ENCODE measurements at places on chromosomes 3 and 15.

DNA sequence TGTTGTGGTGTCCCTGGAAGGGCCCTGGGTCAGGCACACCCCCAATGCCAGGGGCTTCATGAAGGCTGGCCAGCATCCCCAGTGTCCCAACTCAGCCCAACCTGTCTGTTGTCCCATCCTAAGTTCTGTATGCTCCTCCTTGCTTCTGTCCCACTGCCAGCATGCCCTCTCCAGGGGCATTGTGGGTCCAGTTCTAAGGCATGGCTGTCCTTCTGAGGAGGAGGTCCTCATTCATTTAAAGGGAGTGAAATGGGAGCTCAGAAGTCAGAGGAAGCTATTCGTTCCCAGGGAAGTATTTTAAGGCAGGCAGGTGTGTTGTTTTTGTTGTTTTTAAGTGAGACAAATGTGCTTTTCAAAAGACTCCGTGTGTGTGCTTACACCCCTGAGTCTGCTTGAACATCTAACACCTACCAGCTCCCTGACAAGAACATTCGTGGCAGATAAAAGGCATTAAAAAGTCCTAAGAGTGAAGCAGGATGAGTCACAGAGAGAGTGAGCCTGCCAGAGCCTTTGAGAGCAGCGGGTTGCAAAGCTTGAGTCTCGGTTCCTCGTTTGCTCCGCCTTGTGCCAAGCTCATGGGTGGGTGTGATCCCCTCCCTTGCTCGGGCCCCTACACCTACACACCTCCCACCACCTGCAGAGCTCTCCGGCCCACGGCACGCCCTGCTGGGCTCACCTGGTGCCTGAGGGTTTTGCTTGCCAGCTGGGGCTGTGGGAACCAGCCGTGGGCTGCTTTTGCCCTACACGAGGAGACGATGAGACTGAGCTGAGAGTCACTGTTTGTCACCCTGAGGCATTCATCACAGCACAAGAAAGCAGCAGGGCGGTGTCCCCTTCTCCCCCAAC lies 183.4 kb upstream of the TOPAZ1 start:
- peak; percentile 50 for DNase-seq

- no peak for DNase-seq
Observed at GRCh38 chr15:31373970-31374369, 47.3 kb downstream of the KLF13 start.

GRCh38 chr3:178295292-178295912 lies 240.8 kb upstream of the KCNMB2 start:
- DNase-seq: no peak

GRCh38 chr15:68488290-68488689 lies 56.3 kb upstream of the ITGA11 start:
- no peak for DNase-seq

GRCh38 chr3:43338295-43338694 lies 52.0 kb downstream of the SNRK start:
- no peak for DNase-seq

GRCh38 chr3:110343945-110344344 lies 727.7 kb upstream of the NECTIN3 start:
- no peak for DNase-seq

DNA sequence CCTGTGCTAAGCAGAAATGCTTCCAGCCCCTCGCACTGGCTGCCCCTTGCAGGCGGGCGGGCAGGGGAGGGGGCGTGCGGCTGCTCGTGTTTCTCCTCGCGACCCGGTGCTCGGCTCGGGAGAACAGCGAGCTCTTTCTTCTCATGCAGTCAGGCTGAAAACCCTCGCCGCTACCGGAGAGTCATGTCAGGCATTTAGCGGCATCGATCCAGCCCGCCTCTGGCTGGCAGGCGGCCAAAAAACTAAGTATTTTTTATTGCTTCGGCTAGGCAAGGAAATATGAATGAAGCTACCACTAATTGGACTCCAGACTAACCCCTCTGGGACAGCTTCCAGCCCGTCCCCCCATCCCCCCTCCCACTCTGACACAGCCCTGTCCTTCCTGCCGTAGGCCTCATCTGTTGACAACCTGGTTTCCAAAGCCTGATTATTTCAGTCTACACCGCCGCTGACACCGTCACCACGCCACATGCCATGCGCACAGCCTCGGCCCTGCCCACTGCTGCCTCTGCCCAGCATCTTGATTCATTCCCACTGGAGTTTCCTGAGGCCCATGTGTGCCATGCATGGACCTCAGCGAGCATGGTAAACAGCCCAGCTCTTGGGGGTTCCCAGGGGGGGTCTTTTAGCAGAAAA lies 35.3 kb downstream of the TLE3 start:
- DNase-seq: peak; percentile 82

DNA sequence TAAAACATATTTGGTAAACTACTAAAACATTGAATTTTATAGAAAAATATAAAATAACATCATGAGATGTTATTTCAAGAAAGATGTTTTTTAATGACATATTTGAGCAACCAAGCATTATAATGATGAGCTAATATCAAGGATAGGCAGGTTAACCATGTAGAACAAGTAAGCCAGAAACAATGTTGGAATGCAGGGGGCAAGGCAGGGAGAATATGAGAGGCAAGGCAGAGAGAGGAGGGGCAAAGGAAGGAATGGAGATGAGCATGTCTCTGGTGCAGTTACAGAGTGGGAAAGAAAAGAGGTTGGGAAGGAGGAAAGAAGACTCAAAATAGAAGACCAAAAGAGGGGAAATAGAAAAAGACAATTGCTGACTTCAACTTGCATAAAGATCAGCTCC lies 390.4 kb downstream of the MCTP2 start:
- no peak for DNase-seq

DNA sequence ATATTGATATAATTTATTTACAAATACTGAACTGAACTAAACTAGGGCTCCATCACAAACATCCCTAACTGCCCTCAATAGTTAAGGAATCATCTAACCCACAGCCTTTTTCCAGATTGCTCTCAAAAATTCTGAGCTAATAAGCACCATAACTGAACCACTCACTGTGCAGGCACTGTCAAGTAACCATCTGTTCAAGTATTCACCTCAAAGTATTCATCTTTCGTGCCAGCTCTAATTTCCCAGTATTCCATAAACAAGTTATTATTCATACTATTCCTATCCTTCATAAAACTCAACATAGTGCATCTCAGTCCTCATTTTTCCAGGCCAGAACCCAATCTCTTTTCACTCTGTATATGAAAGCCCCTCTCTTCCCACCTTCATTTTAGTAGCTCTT lies 41.1 kb downstream of the THBS1 start:
- DNase-seq: no peak

- no peak for DNase-seq
Observed at GRCh38 chr15:25684521-25685431, 178.4 kb downstream of the ATP10A start.

DNA sequence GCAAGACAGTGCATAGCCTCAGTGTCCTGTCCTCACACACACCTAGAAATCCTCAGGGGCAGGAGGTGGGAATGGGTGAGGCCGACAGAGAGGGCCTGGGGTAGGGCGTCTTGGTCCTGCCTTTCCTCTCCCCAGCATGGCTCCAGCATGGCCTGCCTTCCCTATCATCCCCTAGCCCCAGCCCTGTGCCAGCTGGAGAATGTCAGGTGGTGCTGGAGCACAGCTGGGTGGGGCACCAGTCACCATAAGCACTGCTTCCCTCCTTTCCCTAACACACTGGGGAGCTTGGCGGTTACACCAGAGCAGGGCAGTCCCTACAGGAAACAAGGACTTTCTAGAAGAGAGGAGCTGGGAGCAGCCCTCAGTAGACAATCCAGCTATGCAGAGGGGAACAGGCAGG lies 236.8 kb downstream of the KLF13 start:
- no peak for DNase-seq

DNA sequence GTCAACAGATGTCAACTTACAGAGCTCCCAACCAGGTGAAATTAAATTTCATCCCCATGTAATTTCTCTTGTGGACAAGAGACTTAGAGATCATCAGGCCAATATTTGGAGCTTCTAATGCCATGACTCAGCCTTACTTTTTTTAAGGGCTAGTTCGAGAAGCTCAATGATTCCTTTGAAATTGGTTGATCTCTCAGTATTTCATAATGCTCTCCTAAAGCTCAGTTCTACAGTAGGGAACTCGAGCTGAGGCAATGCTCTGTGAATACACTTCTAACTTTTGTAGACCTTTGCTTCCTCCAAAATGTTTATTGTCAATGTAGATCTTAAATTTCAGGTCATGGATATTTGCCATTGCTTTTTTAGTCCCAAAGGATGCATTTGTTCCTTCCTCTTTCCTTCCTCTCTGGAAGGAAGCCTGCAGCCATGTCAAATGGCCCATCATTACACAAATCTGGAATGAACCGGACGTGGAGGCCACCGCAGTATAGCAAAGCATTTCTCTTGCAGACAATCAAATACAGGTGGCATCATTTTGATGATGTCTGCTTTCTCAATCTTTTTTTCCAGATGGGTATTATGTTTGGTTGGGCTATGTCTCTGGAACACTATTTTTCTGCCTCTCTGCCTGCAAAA lies 28.3 kb downstream of the STARD5 start:
- peak; percentile 10 for DNase-seq

DNA sequence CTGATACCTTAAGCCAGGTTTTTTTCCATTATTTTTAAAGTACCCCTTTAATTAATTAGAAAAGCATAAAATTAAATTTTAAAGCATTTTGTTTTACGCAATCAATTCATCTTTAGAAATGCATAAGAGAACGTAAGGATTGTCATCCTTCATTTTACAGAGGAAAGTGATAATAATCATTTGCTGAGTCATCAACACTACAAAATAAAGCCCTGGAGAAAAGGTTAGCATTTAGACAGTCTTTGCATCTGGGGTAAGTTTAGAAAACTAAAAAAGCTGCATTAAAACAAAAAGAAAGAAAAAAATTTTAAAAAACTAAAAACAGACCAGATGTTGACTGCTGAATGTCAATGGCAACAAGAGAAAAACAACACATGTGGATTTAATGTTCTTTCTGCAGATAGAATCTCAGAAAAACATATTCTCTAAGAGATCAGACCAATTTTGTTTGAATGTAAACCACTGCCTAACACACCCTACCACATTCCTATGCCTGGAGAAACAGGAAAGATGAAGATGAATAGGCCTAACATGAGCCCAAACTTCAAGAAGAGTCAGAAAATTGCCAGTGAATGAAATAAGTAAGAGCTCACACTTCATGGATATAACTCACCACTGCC lies 59.9 kb downstream of the SUCNR1 start:
- no peak for DNase-seq

- peak; percentile 64 for DNase-seq
Observed at GRCh38 chr3:46849045-46849631, 14.1 kb downstream of the MYL3 start.

- DNase-seq: no peak
Observed at GRCh38 chr3:196419386-196419785, 12.8 kb downstream of the UBXN7 start.

- no peak for DNase-seq
Observed at GRCh38 chr3:191094057-191094845, 104.8 kb upstream of the OSTN start.

DNA sequence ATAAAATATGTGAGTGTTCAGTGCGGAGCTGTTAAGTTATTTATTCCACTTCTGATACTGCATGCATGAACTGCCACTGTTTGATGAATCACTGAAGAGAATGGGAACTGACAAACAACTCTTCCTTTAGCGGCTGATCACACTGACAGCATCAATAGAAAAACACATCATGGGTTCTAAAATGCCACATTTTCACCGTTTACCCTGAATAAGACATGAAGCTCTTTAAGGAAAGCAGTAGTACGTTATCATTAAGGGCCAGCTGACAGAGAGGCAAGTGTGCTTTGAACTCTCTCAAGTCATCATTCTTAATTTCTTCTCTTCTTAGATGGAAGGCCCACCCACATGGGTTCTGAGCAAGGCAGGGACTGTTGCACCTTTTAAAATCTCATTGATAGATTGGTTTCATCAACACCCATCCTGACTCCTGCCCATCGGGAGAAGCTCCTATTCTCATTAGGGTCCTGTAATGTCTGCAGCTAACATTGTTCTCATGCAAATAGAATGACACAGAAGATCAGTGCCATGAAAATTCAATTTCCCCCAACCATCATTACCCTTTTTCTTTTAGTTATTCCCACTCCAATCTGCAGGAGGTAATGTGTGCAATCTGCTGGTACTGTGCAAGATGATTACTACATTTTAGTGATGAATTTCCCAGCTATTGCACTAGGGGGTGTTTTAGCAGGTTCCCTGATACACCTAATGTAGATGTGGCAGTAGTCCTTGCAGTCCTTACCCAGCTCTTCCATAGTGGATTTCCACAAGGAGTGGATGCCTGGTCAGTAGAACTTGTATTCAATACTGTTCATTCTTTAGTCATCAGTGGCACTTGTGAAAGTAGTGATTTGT lies 119.1 kb downstream of the ROBO2 start:
- no peak for DNase-seq

GRCh38 chr3:112650482-112650881 lies 9.5 kb upstream of the CCDC80 start:
- DNase-seq: no peak

DNA sequence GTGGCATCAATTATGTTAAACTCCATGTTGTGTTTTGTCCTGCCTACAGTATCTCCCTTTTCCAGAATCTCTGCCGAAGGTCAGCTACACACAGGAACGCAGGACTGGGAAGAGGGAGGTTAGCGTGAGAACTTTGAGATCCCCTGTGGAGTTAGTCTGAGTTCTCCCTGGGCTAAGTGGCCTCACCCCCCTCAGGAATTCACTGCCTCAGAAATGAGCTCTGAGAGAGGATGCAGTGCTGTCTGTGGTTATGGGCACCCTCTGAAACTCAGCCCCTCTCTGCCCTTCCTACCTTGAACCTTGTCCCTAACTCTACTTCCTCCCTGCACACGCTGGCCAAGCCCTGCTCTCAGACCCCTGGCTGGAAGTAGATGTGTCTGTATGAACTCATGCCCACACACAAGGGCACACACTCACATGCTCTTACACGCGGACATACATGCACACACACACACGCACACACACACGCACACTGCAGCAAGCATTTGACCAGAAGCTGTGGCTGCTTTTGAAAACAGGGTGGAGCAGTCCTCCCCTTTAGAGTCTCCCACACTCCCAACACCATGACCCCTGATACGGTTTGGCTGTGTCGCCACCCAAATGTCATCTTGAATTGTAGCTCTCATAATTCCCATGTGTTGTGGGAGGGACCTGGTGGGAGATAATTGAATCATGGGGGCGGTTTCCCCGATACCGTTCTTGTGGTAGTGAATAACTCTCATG lies 5.3 kb upstream of the VIPR1 start:
- peak; percentile 38 for DNase-seq

DNA sequence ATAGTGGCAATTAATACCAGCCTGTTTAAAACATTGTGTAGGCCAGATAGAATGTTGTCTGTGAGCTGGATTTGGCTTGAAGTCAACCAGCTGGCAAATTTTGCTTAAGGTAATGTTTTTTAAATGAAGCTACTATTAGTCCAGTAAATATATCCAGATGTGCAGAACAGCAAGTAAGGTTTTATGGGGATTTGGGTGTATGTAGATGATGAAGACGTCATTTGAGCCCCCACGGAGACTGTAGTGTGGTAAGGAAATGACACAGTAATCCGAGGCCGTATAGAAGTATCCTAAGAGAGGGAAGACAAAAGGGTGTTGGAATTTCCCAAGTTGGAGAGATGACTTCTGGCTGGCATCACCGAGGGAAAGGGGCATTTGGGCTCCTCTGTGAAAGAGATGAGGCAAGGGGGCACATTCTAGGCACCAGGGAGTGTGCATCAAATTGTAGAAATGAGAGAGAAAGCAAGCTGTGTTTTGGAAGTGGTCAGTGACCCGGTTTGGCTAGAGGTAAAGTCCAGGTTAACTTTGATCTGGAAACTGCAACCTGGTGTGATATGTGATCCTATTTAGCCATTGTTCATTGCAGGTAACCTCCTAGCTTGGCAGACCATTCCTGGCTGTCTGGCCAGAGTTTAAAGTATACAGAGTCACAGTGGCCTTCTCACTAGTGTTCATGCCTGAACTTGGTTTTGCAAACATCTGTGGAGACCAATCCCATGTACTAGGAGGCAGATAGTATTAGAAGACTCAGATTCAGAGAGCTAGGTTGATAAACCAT lies 104.2 kb downstream of the ITPR1 start:
- no peak for DNase-seq
